ENCODE measurements at places on chromosomes 3 and 15.
A peak's percentile ranks its signal among the peaks of the same experiment; 100 is the strongest.

DNA sequence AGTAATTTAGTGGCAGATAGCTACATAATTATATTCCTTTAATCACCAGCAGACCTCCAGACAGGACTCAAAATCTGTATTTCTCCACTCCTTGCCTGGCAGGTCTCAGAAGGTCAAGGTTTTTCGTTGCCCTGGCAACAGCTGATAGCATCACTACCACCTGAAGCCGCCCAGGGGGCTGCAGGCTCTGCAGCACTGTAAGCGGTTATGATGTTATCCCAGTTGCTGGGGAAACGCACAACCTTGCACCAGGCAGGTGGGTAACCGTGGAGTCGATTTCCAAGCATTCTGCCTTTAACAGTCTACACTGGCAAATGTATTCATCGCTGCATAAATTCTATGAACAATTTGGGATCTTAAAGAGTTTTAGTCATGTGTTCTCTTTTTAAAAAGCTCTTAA, 756.3 kb downstream of the NTRK3 start:
- DNase-seq: no peak

DNA sequence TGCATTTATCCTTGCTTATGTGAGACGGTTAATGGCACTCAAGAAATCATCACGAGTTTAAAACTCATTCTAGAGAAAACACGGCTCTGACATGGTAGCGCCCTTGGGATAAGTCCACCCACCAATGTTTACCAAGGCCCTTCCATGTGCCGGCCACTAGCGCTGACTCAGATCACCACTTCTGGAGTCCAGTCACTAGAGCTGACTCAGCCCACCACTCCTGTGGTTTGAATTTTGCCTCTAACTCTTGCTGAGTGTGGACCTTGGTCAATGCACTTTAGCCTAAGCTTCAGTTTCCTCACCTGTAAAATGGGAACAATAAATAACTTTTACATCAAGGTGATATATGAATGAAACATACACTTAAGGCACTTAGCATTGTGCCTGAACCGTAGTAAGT, 358.4 kb upstream of the PROK2 start:
- peak; percentile 11 for DNase-seq

- DNase-seq: no peak
Measured at GRCh38 chr15:52288986-52289385, 6.6 kb downstream of the MYO5C start.

GRCh38 chr3:197296545-197296944, 1.9 kb downstream of the DLG1 start:
- no peak for DNase-seq

DNA sequence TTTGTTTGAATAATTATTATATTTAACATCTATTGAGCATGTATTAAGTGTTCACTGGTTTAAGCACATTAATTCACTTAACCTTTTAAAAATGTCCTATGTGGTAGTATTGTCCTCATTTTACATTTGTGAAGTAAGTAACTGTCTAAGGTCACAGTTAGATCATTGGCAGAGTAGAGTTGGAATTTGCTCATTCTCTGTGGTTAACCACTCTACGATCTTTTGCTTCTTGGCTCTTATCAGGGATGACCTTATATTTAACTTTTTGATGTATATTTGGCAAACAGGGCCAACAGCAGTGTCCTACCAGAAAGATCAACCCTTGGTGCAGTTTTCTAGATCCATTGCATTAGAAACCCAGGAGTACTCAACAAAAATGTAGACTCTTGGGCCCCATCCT, 34.0 kb downstream of the PXK start:
- no peak for DNase-seq

- no peak for DNase-seq
Measured at GRCh38 chr3:73542136-73542535, 82.6 kb downstream of the PDZRN3 start.

DNA sequence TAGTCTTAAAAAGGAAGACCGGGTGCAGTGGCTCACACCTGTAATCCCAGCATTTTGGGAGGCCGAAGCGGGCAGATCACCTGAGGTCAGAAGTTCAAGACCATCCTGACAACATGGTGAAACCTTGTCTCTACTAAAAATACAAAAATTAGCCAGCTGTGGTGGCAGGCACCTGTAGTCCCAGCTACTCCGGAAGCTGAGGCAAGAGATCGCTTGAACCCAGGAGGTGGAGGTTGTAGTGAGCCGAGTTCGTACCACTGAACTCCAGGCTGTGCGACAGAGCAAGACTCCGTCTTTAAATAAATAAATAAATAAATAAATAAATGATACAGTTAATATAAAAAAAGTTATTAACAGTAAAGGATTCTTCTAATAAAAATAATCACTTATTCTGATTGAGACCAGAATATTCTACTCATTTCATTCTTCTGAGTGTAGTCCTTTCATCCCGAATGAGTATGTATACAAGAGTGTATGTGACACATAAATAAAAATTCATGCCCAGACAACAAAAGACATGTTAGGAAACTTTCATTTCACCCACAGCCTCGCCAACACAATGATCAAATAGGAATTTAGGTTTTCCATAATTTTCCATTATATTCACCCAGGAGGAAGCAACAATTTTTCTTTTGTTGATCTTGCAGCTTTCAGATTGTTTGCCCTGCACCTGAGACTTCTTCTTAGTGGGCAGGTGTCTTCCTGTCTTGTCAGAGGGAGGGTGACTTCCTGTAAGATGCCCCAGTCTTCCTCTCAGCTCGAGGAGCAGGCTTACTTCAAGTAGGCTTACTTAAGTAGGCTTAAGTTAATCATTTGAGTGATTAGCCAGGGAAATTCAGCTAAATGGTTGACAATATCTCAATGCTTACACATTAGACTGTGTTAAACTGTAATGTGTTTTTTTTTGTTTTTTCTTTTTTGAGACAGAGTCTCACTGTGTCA, 7.8 kb upstream of the NUP210 start:
- DNase-seq: no peak

- no peak for DNase-seq
Measured at GRCh38 chr15:25985165-25985564, 122.0 kb upstream of the ATP10A start.

GRCh38 chr3:124633524-124633923, 96.7 kb upstream of the UMPS start:
- no peak for DNase-seq

- no peak for DNase-seq
Measured at GRCh38 chr3:59367150-59367549, 317.3 kb upstream of the CFAP20DC start.

- DNase-seq: peak; percentile 26
Measured at GRCh38 chr15:60507596-60508424, 28.9 kb upstream of the ICE2 start.

GRCh38 chr3:170735821-170736220, 134.2 kb downstream of the RPL22L1 start:
- no peak for DNase-seq

DNA sequence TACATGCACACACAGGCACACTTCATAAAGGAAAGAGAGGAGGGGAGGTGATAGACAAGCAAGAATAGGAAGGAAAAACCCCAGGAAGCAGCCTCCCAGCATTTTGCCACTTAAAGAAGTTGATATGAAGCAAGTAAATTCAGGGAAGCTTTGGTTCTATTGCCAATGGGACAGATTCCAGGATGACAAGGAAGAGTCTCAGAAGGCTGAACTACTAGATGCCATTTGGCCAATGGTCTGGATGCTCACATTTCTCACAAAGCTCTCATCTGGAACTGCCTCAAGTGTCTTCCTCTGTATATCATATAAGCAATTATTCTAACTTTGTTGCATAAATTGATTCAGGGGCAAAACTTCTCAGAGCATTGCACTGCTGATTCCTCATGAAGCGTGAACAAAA, 78.8 kb upstream of the STRIT1 start:
- DNase-seq: no peak

- DNase-seq: no peak
Measured at GRCh38 chr3:110901536-110901935, 170.1 kb upstream of the NECTIN3 start.

GRCh38 chr15:68500363-68501258, 68.6 kb upstream of the ITGA11 start:
- DNase-seq: no peak

GRCh38 chr3:72996121-72996472, 514 bp upstream of the PPP4R2 start:
- no peak for DNase-seq

GRCh38 chr3:11290743-11291680, 18.8 kb downstream of the ATG7 start:
- DNase-seq: peak; percentile 14

DNA sequence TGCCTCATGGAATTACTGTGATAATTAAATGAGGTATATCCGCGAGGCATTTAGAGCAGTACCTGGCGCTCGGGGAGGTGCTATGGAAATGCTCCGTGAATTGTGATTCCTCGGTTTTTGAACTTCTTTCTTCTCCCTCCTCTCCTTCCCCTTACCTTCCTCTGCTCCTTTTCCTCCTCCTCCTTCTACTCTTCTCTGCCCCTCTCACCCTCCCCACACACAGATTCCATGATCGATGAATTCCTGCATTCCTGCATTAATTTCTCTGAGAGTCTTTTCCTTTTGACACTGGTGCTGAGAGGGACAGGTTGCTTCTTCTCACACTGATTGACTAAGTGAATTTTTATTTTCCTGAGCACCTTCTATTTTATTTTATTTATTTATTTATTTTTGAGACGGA, 101.2 kb upstream of the RGMA start:
- DNase-seq: no peak

DNA sequence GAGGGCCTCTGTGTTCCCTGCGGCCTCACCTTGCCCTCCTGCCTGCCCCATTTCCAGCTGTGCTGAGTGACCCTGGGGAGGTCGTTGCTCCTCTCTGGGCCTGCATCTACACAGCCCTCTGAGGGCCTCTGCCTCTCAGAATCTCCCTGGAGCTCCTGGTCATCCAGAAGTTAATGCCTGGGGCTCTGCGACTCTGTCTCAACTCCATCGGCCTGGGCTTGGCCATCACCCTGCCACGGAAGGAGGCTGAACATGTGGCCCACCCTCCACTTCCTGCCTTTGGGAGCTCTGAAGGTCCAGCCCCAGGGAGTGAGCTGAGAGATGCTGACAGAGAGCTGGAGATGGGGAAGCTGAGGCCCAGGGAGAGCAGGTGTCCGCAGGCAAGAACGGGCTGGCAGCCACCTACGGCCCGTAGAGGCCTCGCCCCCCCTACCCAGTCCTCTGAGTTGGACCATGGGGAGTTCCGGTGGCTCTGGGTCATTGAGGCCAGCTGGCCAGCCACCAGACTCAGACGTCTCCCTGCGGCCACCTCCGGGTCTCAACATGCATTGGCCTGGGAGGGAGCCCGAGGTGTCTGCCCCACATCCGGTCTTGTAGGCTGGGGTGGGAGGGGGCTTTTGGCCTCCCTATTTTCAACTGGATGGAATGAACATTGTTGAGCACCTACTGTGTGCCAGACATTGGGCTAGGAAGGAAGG, 34.2 kb downstream of the GRIP2 start:
- DNase-seq: no peak

GRCh38 chr3:190494907-190495306, 19.0 kb upstream of the IL1RAP start:
- no peak for DNase-seq

GRCh38 chr3:157420606-157421130, 16.0 kb upstream of the PTX3 start:
- no peak for DNase-seq

DNA sequence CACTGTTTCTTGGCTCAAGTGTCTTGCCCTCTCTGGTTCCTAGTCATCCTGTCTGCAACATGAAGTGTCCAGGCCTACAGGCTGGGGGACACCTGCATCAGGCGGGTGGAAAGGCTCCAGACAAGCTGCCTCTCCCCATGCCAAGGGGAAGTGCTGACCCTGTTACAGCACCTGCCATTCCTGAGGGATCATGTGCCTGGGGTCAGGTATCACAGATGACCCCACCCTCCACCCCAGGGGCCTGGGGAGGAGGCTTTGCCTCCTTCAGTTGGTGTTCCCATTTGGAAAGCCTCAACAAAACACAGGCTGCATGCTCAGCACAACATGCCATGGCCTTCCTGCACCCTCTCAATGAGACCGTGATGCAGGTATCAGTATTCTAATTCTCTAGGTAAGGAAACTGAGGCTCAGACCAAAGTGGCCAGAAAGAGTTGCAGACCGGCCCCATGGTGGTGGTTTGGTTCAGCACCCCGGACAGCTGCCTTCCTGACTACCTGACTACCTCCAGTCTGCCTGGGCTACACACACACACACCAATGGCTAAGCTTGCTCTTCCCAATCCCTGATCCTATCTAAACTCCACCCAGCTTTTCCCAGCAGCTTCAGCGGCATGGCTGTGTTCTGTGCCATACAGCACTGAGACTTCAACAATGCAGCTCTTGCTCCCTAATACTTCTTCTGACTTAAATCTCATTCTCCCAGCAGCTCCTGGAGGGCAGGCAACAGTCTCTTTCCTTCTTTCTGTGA, 69.7 kb upstream of the LINGO1 start:
- DNase-seq: no peak

DNA sequence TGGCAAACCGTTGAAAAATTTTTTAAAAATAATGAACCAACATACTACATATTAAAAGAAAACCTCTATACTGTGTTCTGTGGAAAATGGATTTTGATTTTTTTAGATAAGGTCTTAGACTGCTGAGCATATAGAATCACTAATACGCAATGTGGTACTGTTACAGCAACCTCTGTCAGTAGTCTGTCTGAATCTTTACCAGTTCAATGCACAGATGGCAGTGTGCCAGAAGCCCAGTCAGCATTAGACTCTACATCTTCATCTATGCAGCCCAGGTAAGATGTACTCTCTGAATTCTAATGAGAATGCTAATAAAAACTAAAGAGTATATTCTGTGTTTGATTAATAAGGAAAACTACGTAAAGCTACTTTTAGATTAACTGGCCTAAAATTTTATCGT, 31.3 kb upstream of the FAH start:
- DNase-seq: no peak
